ENCODE measurements at places on chromosomes 1 and 21. TPM values are rescaled to one million over a fixed set of nuclear protein-coding genes. Genes with fewer than 3 reads are reported as not detected.
A peak's percentile ranks its signal among the peaks of the same experiment; 100 is the strongest.

ARHGAP29 gene
- total RNA-seq, result 2.4 TPM

CHI3L2 gene
- 7.7 TPM for total RNA-seq

CCDC17 gene
- total RNA-seq, result 2.5 TPM

USP33 gene
- 24.7 TPM for total RNA-seq

- peak; percentile 22 for ATAC-seq
These were observed 9.7 kb upstream of the PPIE start for GRCh38 chr1:39729030-39729429.

- no peak for ATAC-seq
These were observed 64.1 kb upstream of the GNG12 start for GRCh38 chr1:67897270-67897949.

DNA sequence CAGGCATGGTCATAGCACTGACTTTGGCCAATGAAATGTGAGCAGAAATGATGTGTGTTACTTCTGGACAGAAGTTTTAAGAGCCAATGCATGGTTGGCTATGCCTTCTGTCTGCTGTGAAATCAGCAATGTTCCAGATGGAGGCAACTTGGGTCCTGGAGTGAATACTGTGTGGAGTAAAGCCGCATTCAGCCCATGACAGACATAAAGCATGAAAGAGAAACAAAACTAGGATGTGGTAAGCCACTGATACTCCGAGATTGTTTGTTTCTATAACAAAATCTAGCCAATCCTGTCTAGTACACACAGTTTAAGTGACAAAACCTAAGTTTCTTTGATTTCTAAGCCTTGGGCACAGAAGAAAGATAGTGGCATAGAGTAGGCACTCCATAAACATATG is 47.1 kb upstream of the ARHGAP29 start:
- ATAC-seq, result no peak

DNA sequence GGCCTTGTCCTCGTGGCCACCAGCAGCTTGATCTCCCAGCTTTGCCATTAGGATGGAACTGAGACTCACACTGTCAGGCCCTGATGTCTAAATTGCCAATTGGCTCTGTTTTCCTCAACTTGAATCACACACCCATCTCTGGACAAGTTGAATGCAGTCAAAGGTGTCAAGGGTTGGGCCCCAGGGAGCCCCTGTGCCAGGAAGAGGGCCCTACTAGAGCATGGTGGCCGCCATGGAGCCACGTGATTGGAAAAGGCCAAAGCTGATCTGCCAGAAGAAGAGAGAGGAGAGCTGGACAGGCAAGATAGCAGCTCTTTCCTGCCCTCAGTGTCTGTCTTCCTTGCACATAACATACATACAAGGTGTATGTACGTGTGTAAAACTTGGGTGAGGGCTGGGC is 54.9 kb upstream of the NEK2 start:
- ATAC-seq, result no peak

GRCh38 chr1:212415107-212415841 is 588 bp upstream of the PACC1 start:
- ATAC-seq, result no peak

DNA sequence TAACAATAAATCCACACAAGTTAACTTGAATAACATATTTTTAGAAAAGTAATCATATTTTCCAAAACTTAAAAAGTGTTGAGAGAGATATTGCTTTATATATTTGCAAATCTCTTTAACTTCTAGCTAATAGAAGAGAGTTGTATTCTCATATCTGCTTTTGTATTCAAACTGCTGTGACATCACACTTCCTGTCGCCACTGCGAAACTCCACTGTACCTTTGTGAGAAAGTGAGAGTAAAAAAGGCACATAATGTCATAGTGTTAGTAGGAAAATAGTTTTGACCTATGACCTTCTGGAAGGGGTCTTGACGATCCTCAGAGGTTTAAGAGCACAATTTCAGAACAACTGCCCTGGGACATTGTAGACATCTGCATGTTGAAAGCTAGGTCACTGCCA is 21.6 kb downstream of the AK5 start:
- ATAC-seq, result no peak

DNA sequence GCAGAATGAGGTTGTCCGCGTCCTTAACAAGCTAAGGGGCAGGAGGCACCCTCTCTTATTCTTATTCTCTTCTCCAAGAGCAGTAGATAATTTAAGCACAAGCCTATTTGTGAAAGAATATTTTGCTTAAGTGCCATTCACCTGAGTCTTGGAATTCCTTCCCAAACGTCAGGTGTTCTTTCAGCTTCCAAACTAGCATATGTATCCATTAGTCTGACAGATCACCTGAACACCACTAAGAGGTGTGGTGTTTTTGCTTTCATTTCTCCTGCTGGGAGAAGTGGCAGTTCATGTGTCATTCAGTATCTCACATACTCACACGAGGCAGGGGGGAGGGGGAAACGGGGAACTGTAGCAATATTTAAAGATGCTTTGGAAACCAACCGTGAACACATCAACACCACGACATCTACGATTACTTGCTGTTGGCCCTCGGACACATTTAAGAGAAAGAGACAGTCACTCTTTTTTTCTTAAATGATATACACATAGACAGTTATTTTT is 45.5 kb upstream of the RBM15 start:
- ATAC-seq, result no peak
